PC-3 (cell line): ENCODE measurements at places on chromosomes 6 and 20.
A peak's percentile ranks its signal among the peaks of the same experiment; 100 is the strongest.

- DNase-seq, result peak; percentile 51
Measured at GRCh38 chr6:87789198-87789899, 87.3 kb upstream of the AKIRIN2 start.

DNA sequence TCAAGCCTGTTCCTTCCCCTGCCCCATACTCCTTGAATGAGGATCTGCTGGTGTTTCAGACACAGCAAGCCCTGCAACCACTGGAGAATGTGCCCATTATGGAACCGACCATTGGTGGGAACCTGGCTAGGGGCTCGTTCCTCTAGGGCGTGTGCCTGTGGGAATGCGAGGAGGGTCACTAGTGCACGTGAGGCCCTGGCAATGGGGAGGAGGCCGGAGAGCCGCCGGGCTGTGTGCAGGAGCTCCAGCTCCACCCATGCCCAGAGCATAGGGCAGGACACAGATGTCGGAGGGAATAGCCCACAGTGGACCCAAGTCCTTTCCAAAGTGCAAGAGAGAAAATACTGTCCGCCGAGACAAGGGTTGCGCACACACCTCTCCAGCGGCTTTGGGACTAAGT is 99.3 kb downstream of the ERMARD start:
- DNase-seq, result no peak

- DNase-seq, result peak; percentile 64
Measured at GRCh38 chr6:13923527-13924145, 1.1 kb upstream of the RNF182 start.

DNA sequence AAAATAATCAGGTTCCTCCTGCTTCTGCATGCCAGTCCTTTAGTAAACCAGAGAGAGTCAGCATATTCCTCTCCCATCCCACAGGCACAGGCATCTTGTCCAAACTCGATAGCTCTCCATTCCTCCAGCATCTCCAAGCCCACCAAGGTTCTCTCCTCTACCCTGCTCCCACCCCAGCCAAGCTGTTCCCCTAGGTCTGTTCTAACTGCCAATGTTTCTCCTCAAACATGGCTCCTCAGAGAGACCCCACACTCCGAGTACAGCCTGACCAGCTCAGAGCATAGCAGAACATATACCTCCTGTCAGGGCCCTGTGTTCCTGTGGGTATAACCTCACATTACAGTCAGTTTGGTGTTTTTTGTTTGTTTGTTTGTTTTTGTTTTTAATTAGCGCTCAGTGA is 177.8 kb downstream of the VEGFA start:
- no peak for DNase-seq

DNA sequence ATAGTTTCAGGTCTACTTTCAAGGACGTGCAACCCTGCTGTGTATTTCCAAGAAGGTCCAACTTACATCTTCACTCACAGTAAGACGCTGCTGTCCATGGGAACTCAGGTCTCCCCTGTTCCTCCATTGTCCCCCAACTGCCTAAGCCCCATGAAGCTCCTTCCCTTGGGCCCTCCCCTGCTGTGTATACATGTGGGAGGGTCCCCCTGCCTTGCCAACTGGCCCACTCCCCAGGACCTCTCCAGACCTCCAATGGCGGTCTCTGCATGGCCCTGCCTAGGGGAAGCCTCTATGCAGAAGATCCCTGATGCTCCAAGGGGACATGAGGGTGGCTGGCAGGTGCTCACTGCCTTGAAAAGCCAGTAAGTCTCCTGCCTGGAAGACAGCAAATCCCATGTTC is 186.7 kb upstream of the CST7 start:
- DNase-seq, result no peak

DNA sequence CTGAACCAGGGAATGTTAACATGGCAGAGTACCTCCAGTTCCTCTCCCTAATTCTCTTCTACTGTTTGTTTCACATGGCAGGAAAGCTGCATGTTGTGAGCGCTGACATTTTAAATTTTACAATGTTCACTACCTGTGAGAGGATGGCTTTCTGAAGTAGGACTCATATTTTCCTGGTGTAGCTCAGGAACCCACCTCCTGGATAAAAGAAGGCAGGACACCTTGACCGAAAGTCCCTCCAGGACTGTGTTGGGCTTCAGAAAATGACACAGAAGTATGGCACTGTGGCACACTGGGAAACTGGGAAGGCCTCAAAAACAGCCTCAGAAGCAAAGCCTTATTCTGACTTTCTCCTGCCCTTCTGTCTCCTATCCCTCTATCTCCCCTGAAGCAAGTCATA is 33.3 kb downstream of the PTPRK start:
- DNase-seq, result peak; percentile 34

- no peak for DNase-seq
Measured at GRCh38 chr20:36778831-36779655, 5.5 kb upstream of the DSN1 start.

- DNase-seq, result no peak
Measured at GRCh38 chr6:42989923-42990322, 5.6 kb downstream of the PPP2R5D start.

DNA sequence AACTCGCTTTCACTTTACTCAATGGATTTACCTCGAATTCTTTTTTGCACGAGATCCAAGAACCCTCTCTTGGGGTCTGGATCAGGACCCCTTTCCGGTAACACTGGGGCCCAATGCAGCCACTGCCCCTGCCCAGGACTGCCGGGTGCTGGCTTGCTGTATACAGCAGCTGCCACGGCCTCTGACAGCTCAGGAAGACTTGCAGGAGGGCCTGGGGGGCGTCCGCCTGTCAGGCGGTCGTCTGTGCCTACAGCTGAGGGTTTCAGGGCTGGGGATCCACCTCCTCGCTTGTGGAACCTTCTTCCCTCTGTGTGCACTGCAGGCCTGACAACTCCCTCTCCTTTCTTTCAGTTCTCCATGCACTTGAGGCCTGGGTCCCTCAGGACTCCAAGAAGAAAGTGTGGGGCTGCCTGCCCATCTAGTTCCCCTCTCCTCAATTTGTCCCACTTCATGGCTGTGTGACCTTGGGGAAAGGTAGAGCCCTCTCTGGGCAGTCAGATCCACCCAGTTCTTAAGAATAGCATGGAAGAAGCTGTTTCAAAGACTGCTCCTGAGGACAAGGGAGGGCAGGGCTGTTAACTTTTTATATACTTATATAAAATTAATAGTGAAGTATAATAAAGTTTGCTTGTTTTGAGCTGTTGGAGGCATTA is 75.0 kb upstream of the LGSN start:
- DNase-seq, result no peak

GRCh38 chr6:98292810-98293209 is 541.6 kb upstream of the POU3F2 start:
- DNase-seq, result no peak

DNA sequence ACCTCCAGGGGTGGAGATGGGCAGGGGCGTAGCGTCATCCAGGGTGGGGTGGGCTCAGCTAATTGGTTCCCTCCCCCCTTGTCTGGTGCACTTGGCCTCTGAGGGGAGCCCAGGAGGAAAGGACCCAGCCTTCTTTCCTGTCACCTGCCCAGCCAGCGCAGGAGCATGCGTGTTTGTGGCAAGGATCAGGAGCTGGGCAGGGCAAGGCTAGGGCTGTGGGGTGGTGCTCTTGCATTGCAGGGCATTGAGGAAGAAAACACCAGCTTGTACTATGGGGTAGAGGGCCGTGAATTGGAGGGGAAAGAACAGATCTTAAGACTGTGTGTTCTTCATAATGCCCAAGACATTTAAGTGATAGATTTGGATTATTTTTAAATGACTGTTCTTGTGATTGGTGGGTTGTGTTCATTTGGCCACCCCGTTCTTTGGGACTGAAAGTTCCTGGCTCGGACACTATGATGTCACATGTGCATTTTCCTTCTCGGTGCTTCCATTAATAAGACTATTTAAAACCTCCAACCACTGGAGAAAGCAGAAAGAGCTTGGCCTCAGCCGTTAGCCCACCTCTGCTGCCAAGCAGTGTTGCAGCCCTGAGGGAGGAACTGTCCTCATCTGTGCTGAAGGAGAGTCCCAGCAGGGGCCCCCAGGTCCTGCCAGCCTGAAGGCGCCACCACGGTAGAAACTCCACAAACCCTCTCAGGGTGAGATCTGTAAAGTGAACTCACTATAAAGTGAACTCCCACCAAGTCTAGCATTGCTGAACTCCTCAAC is 136.2 kb upstream of the INSM1 start:
- DNase-seq, result no peak

GRCh38 chr20:59737073-59737666 is 132.8 kb downstream of the PHACTR3 start:
- DNase-seq, result no peak

- DNase-seq, result no peak
Measured at GRCh38 chr6:87340230-87340629, 4.4 kb upstream of the C6orf163 start.

DNA sequence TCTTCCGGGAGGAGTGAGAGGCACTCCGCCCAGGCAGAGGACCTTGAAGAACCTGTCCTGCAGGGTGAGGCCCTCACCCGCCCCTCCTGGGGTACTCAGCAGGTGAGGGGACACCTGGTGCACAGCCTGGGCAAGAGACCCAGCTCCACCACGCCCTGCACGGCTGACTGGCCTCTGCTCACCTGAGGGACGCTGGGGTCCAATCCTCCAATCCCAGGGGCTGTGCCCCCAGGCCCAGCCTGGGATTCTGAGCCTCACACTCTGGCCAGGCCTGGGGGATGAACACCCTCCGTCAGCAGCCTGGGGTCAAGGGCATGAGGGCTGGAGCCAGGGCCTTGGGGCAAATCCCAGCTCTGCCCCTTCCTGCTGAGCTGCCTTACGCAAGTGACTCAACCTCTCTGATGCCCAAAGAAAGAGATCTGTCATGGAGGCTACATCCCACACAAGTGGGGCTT is 149.9 kb upstream of the PTPN1 start:
- peak; percentile 59 for DNase-seq

GRCh38 chr20:39822667-39823066 is 860.5 kb downstream of the DHX35 start:
- no peak for DNase-seq

GRCh38 chr6:127937102-127937501 is 36.2 kb upstream of the THEMIS start:
- no peak for DNase-seq

DNA sequence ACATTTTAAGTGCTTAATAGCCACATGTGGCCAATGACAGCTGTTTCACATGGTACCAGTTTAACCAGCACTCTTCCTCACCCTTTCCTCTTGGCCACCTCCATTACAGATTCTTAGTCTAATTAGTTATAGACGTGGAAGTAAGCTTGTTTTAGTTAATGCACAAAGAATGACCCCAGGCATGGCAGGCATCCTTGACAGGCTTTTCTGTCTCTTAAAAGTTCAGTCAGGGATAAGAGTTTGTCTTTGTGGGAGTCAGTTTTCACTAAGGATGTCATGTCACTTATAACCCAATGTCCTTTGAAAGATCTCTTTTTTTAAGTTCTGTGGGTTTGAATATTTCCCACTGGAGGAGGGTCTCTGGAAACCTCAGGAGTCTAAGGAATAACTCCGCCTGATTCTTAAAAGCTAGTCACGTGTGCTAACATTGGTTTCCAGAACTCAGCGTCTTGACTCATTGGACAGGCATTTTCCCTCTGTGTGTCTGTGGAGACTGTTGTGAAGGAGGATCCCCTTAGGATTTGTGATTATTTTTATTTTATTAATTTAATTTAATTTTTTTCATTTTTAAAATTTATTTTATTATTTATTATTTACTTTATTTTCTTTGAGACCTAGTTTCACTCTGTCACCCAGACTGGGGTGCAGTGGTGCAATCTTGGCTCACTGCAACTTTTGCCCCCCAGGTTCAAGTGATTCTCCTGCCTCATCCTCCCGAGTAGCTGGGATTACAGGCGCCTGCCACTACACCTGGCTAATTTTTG is 171.4 kb downstream of the ZFAND3 start:
- peak; percentile 26 for DNase-seq

DNA sequence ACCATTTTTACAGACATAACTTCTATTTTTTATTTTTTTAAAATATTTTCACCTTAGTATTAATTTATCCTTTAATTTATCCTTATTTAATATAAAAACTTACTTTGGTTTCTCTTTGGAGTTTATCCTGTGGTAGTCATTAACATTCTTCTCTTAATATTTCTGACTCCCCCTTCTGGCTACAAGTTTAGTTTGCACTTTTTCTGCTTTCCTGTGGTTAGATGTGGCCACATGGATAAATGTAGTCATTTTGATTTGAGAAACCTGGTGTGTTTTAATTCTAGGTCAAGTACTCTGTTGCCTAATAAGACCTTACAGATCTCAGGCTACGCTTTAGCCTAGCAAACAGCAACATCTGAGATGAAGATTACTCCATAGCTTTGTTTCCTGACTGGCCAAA is 1187.5 kb downstream of the HACE1 start:
- peak; percentile 49 for DNase-seq

- no peak for DNase-seq
Measured at GRCh38 chr20:35908007-35908406, 46.3 kb downstream of the SCAND1 start.

DNA sequence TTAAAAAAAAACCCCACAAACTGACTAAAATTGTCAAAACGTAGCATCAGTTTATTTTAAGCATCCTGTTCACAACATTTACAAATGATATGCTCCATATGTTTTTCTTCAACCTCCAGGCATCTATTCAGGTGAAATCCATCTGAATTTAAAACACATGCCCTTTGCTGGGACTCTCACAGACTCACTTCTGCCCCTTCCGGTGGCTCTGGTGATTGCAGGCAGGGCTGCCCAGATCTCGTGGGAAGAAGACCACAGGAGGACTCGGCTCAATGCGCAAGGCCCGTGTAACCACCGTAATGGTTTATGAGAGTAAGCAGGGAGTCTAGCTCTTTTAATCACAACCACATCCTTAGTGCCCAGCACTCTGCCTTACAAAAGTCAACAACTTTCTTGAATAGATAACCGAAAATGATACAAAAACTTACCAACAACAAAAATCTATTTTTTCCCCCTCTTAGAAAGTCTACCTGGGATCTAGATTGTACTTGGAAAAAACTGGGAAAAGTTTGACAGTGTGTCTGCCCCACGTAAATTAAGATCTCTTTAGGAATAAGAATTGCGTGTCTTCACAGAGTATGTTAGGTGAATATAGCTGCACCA is 139.1 kb downstream of the KIF16B start:
- DNase-seq, result peak; percentile 82

GRCh38 chr6:170464524-170464979 is 88.6 kb downstream of the PSMB1 start:
- DNase-seq, result no peak

DNA sequence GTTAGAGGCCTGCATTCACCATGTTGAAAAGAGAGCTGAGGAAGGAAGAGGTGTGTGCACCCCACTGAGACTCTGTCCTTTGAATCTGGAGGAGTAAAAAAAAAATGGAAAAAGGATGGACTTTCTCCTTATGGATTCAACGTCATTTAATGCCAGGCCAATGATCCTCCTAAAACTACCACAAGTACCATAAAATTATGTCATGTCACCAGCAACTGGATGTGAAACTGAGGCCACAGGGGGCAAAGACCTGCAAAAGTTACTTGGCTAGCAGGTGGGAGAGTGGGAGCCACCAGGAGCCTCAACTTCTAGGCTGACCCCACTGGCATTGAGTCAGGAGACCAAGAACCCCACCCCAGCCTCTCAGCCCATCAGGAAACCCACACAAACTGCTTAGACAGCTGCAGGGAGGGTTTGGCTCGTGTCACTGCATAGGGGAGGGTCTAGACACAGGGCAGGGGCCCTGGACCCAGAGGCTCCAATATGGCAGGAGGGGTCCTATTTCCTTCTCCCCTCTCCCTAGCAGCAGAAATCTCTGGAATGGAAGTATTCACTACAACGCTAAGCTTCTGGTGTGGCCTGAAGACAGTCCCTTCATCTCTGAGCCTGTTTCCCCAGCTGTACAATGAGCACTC is 11.0 kb downstream of the PCK1 start:
- DNase-seq, result no peak
